Cortex of kidney (tissue), 1 donor: ENCODE measurements at places on chromosomes 5 and 9.

DNA sequence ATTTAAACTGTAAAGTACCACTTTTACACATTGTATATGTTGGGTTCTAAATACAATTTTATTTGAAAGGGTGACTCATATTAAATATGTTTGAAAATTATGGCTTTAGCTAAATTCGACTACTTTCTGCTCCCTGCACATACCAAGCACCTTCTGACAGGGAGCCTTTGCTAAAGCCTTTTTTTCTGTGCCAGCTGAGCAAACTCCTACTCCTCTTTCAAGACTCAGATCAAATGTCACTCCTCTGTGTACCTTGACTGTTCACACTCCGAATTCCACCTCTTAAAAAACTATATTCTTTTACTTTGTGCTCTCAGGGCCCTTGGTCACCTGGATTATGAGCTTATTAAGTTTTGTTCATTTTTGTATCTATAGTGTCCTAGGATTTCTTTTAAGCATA lies 6.5 kb upstream of the OXCT1 start:
- no peak for DNase-seq

GRCh38 chr5:68957591-68957990 lies 136.2 kb upstream of the SLC30A5 start:
- no peak for DNase-seq

DNA sequence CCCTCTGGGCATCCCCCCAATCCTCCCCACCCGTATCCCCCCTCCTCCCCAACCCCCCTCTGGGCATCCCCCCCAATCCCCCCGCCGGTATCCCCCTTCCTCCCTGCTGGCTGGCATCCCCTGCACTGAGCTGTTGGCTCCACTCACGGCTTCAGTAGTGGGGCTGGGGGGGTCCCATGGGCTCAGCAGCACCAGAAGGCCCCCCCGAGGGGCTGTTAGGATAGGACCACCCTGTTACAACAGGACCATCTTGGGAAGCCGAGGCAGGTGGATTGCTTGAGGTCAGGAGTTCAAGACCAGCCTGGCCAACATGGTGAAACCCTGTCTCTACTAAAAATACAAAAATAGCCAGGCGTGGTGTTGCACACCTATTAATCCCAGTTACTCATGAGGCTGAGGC lies 42.4 kb downstream of the EXD3 start:
- DNase-seq, result no peak

DNA sequence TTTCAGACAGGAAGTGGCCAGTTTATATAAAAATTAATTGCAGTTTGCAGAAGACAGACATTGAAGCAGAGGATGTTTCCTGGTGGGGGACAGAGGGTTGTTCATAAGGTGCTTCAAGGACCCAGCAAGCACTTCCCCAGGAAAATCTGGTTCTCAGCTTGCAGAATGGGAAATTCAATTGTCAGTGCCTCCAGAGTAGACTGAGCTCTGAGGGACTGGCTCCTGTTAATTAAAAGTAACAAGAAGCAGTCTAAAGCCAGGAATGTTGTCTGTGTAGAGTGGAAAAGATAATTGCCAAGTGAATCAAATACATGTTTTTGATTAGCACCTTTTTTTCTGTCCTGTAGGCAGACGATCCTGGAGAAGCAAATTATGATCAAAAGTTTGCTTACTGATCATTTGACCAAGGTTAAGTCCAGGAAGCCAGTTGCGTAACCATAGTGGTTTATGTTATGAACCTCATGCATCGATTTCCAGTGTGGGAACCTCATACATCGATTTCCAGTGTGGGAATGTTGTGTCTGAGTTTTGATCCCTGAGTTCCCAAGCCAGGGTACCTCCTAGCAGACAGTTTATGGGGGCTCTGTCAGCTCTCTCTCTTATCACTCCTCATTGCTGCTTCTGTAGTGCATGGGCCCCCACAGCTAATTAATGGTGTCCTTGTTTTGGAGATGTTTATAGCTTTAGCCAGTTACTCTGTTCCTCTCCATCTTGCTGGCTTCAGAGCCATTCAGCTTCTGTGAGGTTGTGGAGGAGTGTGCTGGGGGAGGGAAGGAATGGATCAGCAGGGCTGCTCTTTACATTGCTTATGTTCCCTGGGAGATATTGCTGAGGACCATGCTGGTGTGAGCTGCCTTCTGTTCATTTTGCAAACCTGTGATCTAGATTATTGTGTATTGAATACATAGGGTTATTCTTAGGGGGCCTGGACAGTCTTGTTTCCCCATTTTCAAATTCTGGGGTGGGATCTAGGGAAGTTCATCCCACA lies 17.1 kb downstream of the MSANTD3 start:
- no peak for DNase-seq

- DNase-seq, result no peak
Measured at GRCh38 chr9:91395553-91396471, 27.8 kb downstream of the NFIL3 start.

- no peak for DNase-seq
Measured at GRCh38 chr5:135150767-135151166, 116.7 kb upstream of the PITX1 start.

GRCh38 chr5:65893749-65894430 lies 32.5 kb upstream of the ERBIN start:
- no peak for DNase-seq

- no peak for DNase-seq
Measured at GRCh38 chr9:77712533-77713130, 64.5 kb upstream of the GNA14 start.

DNA sequence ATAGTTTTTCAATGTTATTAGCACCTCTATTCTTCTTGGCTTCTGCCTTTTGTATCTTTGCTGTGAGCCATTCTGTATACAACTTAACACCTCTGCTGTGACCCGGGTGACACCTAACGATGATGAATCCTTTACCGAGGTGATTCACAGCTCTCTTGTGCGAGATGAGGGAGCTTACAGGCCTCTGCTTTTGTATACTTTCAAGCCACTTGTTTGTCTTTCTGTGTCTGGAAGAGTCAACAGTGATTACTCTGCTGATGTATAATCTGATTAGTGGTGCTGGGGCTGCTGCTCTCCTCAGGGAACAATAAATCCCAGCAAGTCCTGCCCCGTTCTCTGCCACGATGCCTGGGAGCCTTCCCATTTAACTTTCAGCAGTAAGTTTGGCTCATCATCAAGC lies 442.9 kb upstream of the SGCD start:
- DNase-seq, result no peak

DNA sequence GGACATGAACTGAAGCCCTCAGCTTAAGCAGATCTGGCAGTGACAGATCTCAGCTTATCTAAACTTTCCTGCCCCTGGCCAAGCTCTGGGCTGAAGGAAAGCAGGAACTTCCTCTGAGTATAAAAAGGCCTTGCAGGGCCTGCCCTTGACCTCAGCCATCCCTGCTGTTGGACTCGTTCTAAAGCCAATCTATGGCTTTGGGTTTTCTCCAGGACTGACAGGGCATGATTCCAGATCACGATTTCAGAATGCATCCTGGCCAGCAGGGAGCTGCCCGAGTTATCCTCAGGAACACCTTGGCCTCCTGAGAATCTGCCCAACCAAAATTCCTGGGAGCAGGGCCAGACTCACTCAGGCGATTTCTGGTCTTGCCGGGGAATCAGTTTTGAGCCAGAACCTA lies 502.7 kb downstream of the TLE4 start:
- no peak for DNase-seq

GRCh38 chr9:70439991-70440706 lies 25.7 kb upstream of the KLF9 start:
- no peak for DNase-seq

- DNase-seq, result no peak
Measured at GRCh38 chr5:155451106-155451505, 437.6 kb downstream of the KIF4B start.

DNA sequence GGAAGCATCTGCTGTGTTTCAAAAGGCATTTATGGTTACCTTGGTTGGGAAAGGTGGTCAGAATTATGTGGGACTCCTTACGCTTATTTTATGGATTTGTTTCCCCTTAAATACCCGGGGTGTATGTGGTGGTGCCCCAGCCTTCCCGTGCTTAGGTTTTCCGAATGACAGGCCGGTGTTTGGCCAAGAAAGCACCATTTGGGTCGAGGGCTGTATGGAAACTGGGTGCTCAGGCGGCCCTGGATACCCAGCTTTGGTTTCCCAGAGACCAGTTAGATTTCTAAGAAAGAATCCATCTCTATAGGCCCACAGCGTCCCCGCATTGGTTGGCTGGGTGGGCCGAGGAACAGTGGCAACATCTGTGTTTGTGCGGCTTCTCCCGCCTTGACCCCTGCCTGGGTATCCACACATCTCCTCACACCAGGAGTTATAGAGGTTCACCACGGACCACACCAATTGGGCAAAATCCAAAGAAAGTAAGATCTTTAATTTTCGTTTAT lies 868 bp downstream of the ARHGEF28 start:
- no peak for DNase-seq
